Muscle of leg (tissue), 16 donors: ENCODE measurements at places on chromosomes 5 and 9.

GRCh38 chr5:148418511-148418910 is 34.8 kb downstream of the FBXO38 start:
- no peak for DNase-seq

DNA sequence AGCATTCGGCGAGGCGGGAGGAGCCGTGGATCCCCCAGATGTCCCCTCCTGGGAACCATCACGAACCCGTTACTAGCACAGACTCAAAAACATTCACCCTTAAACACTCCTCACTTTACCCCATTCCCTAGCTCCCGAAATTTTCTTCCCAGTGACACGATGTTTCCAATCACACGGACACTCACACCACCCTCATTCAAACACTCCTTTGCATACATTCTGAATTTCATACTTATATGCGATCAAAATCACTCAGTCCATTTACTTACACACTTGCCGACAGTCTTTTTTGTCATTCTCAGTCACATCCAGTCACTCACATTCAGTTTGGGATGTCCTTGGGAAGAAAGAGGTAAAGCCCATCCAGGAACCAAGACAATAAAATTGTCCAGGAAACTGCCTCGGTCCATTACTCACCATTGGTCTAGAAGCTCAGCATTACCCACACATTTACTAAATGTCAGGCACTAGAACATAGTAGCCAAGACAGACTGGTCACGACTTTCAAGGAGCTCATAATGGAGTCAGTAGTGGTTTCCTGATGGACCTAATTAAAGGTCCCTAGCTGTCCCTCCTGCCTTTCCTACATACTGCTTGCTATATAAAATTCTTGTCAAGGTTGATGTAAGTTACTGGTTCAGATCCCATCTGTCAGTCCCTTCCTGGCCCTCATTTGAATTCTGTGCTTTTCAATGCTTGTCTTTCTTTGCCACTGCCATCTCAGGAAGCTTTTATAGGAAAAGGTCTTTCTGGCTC is 574 bp downstream of the SLC35A4 start:
- DNase-seq, result no peak

GRCh38 chr9:93319992-93320500 is 131.4 kb upstream of the FAM120A start:
- no peak for DNase-seq

DNA sequence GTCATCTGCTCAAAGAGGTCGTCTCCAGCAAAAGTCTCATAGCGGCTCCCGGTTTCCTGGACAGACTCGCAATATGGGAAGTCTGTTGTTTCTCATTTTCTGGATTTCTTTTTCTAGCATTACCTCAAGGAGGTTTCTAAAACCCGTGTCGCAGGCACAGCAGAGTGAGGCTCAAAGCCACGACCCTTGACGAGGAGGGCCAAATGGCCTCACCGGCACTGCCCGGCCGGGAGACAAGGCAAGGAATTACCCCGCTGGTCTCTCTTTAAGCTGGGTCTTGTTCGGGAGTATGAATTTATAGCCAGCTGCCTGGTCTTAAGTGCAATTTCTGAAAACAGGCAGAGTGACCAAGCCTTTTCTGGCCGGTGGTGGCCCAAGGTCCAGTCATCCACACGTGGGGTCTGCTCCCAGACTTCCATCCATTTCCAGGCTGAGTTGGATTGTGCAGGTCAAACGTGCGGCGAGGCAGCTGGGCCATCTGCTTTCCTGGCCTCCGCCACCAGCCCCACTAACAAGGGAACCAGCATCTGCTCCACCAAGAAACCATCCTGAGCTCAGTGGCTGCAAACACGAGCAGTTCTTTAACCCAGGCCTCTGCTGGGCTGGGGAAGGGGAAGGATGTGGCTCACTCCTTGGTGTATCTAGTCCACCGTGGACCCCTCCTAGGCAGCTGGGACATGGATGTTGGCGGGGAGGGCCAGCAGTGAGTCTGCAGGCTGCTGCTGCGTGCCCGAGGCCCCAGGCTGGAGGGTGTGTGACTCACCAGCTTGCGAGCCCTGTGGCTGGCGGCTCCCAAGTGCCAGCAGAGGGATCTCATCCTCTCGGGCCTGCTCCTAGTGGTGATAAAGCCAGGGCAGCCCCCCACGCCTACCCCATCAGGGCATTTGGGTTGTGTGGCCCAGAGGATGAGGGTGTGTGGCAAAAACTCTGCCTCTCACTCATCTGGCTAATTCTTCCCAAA is 55.6 kb upstream of the COL5A1 start:
- DNase-seq, result peak; percentile 21

DNA sequence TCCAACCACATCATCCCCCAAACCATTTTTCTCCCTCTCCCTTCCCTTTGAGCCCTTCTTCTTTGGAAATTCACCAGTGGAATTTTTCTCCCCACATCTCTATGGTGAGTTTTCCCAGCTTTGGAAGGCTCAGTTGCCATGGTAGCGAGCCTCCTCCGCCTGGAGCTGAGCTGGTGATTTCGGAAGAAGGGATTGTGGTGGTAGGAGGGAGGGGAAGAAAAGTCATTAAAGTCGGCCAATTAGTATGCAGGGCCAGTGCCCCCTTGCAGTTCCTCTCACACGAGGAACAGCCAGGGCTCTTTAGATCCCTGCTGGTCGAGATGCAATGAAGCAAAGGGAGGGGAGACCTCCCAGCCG is 322.0 kb downstream of the NTRK2 start:
- DNase-seq, result no peak
